ENCODE measurements at places on chromosomes 11 and 22.

GRCh38 chr22:33921525-33922348 is 1.5 kb upstream of the LARGE1 start:
- no peak for DNase-seq

- no peak for DNase-seq
These were observed 815 bp downstream of the TNNT3 start for GRCh38 chr11:1920128-1920908.

- no peak for DNase-seq
These were observed 74.0 kb upstream of the MYOD1 start for GRCh38 chr11:17645190-17645970.

- no peak for DNase-seq
These were observed 12.1 kb downstream of the GATD1 start for GRCh38 chr11:765025-765801.

- no peak for DNase-seq
These were observed 40.8 kb downstream of the SHISA8 start for GRCh38 chr22:41874090-41874489.

DNA sequence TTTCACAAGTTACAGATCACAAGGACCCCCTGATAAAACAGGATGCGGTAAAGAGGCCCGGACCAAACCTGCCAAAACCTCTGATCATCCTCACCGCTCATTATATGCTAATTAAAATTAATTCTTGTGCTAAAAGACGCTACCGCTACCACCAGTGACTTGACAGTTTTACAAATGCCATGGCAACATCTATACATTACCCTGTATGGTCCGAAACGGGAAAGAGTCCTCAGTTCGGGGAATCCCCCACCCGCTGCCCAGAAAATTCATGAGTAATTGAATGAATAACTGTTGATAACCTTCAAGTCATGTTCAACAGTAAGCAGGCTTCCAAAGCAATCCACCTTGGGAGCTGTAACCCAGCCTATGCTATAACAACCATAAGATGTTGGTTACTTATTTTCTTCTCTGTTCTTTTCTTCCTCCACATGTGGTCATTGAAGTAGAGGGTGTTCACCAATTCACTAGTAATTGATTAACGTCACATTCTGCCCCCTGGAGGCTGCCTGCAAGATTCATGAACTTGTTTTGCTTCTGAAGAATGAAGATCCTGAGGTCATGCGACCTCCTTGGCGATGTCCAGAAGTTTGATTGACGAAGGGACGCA is 20.6 kb downstream of the APOBEC3H start:
- DNase-seq = no peak

- no peak for DNase-seq
These were observed 316.8 kb upstream of the MPPED2 start for GRCh38 chr11:30902929-30903328.

DNA sequence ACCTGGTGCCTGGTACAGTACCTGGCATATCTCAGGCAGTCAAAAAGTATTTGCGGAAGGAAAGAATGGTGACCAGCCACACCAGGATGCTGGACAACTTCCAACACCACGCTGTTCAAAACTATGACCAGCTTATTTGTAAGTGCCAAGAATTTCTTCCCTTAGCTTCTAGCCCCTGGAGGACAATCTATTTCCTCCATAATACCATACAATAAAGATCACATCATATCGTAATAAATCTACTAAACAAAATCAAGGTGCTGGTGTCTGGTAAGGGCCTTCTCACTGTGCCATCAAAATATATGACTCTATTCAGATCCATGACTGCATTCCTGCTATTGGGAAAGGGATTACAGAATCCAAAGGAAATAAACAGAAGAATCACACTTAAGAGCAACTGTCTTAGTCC is 51.5 kb downstream of the ALG9 start:
- no peak for DNase-seq

DNA sequence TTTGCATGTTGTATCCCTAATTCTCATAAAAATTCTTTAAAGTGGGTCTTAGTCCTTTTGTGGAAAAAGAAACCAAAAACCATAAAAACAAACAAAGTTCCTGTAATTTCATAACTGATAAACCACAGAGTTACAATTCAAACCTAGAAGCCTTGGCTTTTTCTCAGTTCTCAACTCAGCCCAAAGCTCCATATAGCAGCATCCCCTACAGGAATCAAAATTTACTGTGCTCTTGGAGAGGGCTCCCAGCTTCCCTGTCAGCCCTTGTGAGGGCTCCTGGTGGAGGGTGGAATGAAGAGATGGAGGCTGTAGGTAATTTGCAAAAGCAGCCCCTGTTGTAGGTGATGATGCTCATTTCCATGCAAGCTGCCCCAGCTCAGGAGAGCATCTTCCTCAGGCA is 506.1 kb upstream of the KIRREL3 start:
- no peak for DNase-seq

GRCh38 chr11:12238420-12238819 is 128.0 kb downstream of the MICAL2 start:
- no peak for DNase-seq

DNA sequence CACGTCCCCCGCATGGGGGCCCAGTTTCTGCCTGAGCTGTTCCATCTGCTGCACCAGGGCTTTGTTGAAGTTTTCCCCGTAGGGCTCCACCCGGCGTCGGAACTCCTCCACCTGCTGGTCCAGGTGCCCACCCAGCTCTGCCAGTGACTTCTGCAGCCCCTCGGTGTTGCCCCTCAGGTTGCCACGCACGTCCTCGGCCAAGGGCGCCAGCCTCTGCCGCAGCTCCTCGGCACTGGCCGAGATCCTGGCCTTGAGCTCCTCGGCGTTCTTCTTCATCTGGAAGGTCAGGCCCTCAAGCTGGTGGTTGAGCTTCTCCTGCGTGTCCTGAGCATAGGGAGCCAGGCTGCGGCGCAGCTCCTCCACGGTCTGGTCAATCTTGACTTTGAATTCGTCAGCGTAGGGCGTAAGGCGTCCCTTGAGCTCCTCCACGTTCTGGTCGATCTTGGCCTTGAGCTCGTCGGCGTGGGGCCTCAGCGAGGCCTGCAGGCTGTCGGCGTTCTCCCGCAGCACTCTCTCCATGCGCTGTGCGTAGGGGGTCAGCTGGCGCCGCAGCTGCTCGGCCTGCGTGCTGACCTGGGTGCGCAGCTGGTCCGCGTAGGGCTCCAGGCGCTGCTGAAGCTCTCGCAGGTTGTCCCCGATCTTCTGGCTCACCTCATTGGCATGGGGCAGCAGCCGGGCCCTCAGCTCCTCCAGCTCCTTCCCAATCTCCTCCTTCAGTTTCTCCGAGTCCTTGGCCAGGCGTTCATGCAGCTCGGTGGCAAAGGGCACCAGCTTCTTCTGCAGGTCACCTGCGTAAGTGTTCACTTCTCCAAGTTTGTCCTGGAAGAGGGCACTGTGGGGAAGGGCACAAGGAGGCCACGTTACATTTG is 1.8 kb downstream of the APOA4 start:
- no peak for DNase-seq

- peak; percentile 37 for DNase-seq
These were observed 55.7 kb downstream of the CD82 start for GRCh38 chr11:44621140-44621681.

GRCh38 chr22:46355369-46355995 is 20.0 kb downstream of the TRMU start:
- DNase-seq = no peak

DNA sequence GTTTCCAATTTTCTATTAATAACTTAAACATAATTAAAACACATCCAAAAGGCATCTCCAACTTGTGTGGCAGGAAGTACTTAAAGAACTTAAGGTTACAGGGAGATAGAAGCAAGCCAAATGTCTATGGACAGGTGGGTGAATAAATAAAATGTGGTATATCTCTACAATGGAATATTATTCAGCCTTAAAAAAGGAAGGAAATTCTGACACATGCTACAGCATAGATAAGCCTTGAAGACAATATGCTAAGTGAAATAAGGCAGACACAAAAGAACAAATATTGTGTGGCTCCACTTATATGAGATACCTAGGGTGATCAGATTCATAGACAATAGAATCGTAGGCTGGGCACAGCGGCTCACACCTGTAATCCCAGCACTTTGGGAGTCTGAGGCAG is 109.6 kb downstream of the WT1 start:
- no peak for DNase-seq

GRCh38 chr11:103077554-103077953 is 14.4 kb downstream of the DCUN1D5 start:
- DNase-seq = no peak

DNA sequence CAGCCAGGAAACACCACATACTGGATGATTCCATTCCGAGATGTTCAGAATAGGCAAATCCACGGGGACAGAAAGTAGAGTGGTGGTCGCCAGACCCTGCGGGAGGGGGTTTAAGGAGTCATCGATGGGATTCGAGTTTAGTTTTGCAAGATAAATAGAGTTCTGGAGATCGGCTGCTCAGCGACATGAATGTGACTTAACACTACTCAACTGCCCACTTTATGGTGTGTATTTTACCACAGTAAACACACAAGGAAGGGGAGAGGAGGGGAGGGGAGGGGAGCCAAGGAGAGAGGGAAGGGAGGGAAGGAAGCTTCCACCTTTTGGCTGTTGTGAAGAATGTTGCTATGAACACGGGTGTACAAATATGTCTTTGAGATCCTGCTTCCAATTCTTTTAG is 10.4 kb upstream of the ARHGAP8 start:
- DNase-seq = no peak

- DNase-seq = no peak
These were observed 914 bp downstream of the INPPL1 start for GRCh38 chr11:72225411-72225951.

- no peak for DNase-seq
These were observed 7.0 kb downstream of the ASRGL1 start for GRCh38 chr11:62344210-62344609.

GRCh38 chr22:18950141-18950540 is 14.0 kb upstream of the PRODH start:
- DNase-seq = no peak

DNA sequence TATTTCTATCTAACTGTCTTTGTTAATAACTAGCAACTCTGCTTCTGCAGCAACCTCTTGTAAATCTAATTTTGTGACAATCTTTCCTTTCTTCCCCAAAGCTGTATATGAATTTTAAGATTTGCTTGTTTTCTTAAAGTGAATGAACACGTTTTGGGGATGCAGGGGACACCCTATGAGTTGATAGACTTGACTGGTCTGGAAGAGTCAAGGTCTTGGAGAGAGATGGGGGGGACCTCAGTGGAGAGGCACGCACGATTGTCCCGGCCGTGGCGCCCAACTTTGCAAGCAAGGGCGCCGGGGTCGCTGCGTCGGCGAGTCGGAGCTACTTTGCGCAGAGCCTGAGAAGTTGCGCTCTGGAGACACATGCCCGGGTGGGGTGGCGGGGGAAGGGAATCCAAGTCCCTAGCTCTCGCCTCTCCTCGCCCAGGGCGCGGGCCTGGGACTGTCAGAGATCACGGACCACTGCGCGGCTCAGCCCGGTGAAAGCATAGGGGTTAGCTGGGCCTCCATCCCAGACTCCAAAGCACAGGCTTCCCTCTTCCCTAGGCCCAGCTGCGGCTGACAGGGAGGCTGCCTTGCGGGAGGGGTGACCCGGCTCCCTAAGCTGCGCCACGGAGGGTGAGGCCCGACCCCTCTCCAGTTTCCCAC is 854 bp downstream of the ABCC8 start:
- no peak for DNase-seq

DNA sequence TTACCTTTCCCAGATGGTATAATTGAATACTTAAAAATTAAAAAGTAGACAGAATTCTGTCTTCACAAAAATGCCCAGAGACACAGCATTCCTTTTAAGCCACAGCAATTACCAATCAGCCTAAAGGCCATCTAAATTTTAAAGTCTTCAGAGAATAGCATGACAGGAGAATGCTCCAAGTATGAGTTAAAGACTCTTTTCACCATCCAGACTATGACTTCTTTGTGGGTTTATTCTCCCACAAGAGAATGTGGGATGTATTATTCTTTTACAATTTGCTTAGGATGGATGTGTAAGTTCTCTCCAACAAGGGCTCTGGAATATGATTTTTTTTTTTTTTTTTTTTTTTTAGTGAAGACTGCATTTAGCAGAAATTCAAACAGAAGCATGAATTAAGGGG is 249.9 kb downstream of the TTC28 start:
- DNase-seq = no peak
